ENCODE measurements at places on chromosomes 16 and 17. TPM values are rescaled to one million over a fixed set of nuclear protein-coding genes. Genes with fewer than 3 reads are reported as not detected.

ABCA6 gene
- not detected for total RNA-seq

TCF25 gene
- total RNA-seq = 68.4 TPM

ERAL1 gene
- 83.5 TPM for total RNA-seq

NPIPA8 gene
- total RNA-seq = 0.87 TPM

MEFV gene
- total RNA-seq = not detected

ITGAX gene
- total RNA-seq = 1.3 TPM

LRRC3C gene
- total RNA-seq = not detected

RRN3 gene
- total RNA-seq = 49.3 TPM

KRT12 gene
- total RNA-seq = not detected

SGCA gene
- total RNA-seq = 2.7 TPM

DNASE1 gene
- total RNA-seq = 4.6 TPM

NOL3 gene
- 51.5 TPM for total RNA-seq

FBXO39 gene
- total RNA-seq = not detected

C16orf96 gene
- not detected for total RNA-seq

ORC6 gene
- total RNA-seq = 53.4 TPM

HP gene
- not detected for total RNA-seq

SLC16A11 gene
- total RNA-seq = not detected

CD7 gene
- total RNA-seq = 0.08 TPM

IKZF3 gene
- not detected for total RNA-seq

KRT27 gene
- total RNA-seq = not detected

RNF227 gene
- 2.0 TPM for total RNA-seq

TERB1 gene
- total RNA-seq = not detected

NACA2 gene
- not detected for total RNA-seq

MMP2 gene
- 13.8 TPM for total RNA-seq

MYO1C gene
- 132 TPM for total RNA-seq

WFIKKN1 gene
- total RNA-seq = 0.23 TPM

C1QL1 gene
- total RNA-seq = 23.3 TPM

CASKIN1 gene
- 0.67 TPM for total RNA-seq

SYCE1L gene
- total RNA-seq = 7.8 TPM

TMIGD1 gene
- total RNA-seq = not detected

KRT33B gene
- 0.28 TPM for total RNA-seq
